ENCODE measurements at places on chromosomes 1 and 21. TPM values are rescaled to one million over a fixed set of nuclear protein-coding genes. Genes with fewer than 3 reads are reported as not detected.

DNA sequence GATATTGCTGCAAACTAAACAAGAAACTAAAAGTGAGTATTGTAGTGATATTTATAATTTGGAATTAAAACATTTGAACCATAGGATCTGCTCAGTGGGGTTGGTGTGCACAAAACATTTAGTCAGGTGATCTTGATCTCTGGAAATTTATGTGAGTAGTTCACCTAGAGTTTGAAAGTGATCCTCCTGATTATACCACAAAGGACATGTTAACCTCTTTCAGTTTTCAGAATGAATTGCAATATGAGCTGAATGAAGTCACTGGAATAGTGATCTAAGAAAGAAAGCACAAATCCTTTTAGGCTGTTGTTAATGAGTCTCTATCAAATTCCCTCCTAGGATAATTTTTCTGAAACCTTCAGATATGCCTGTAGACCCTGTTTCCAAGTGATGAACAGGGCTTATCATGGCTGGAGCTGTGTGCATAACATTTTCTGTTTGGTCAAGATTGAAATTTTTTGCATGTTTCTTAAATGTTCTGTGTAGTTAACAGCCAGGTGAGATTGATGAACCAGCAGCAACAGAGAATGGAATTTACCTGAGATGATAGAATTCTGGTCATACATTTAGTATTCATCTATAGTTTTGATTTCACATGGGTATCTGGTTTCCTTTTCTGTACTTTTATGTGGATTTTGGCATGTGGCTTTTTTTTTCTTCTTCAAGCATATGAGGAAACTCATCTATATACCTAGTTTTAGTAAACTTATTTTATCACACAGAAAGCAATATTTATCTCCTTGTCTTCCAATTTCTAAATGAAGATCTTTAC is 25.5 kb downstream of the CDC14A start:
- DNase-seq, result no peak

DNA sequence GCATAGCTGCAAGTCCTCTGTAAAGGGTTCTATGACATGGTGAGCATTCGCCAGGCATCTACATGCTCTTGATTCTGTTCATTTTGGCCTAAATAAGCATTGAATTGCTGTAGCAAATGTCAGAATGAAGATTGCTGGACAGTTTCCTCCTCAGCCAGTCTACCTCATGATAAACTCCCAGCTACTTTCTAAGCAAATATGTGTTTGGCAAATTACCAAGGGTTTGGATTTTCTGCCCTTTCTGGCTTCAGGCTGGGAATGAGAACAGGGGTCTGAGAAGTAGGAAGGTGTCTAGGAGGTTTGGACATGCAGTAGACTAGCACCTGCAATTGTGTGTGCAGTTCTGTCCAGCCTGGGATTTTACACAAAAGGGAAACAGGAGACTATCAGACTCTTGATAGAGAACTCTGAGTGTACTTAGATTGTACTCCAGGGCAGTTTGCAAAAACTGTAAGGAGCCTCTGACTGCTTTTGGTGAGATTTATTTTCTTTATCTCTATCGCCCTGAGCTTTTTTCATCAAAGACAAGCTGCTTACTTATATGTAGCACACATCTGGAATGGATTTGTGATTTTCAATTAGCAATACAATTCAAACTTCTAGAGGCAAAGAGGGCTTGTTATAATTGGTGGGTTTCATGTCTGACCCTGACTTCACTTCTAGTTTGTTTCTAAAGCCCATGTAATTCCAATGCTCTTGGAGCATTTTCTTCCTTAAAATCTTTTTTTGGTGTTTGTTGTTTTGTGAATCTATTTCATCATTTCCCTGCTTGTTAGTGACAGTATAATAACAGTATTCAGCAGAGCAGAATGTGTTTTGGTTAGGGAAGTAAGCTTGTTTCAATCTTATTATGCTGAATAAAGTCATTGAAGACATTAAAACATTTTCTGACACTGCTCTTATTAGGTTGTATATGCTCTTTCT is 150.8 kb downstream of the VPS13D start:
- no peak for DNase-seq

The CYP2J2 gene
- 1.2 TPM for total RNA-seq

The AQP10 gene
- not detected for total RNA-seq

The RABGGTB gene
- 111 TPM for total RNA-seq

Measured in RPMI7951 (cell line).